ENCODE measurements at places on chromosomes 1 and 21.

DNA sequence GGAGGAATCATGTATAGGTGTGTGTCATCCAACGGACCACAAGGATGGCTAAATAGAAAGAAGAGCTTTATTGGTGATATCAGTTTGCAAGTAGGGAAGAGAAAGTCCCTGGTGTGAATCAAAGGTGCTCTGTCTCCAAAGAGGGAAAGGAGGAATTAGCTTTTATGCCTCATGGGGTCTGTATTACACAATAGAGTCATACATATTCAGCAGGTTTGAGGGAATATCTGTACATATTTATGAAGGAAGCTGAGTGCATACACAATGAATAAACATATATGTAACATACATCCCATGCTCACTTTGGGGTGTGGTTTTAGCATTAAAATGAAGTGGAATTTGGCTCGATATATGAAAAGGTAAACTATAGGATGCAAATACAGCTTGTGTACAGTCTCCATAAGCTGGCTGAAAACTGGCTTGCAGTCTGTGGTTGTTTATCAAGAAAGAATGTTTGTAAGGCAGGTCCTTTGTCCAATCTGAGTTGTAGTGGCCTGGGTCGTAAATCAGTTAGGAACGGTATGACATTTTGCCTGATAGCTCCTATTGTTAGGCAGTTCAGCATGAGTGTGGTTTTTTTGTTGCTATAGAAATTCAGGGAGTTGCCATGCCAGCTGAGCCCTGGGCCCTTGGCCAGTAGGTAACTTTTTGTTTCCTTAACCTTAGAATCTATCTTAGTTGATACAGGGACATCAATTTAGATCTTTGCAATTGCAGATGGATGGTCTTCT is 198.0 kb upstream of the ZP4 start:
- no peak for DNase-seq

DNA sequence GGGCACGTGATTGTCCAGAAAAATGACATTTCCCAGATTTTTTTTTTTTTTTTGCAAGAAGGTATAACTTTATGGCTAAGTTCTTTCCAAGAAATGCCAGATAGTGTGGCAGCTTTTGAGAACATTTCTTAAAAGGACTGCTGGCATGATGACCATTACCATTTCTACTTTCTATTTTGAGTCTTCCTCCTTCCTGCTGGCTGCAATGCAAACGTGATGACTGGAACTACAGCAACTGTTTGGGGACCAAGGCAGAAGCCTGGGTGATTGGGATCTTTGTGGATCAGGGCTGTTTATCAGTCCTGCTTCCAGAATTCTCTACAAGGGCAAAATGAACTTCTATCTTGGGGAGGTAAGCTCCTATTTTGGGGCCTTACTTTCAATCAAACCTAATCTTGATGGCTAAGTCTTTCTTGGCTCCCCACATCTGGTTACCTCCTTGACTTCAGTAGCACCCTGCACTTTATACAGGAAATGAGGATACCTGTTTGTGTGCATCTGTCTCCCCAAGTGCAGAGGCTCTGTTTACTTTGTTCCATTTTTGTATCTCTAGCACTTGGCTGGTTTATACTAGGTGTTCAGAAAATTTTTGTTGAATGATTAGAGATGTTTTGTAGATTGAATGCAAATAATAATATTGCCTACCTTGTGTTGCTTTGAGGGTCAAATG is 3.7 kb upstream of the DDX20 start:
- DNase-seq = no peak

DNA sequence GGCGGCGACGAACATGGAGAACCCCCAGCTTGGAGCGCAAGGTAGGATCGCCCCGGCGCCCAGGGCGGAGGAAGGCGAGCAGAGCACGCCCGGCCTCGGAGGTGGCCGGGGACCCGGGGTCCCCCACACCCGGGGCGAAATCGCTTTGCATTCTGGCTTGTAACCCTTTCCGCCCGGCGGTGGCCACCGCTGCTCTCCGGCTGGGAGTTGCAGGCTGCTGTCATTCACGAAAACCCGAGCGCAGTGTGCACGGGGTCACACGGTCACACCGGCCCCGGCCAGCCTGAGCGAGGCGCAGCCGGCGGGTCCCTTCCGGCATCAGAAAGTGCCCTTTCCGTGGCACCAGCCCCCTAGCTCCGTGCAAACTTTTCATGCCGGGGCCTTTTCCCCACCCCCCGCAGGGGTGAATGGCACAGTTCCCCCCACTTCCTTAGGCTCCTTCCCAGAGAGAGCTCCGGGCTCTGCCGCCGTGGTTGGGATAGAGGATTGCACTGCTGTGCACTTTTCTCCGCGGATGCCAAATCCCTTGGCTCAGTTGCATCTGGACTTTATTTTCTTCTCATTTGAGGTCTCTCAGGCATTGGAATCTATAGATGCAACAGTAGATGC is 802 bp downstream of the KAZN start:
- DNase-seq = no peak

GRCh38 chr1:170729225-170730002 is 65.5 kb downstream of the PRRX1 start:
- no peak for DNase-seq

GRCh38 chr1:234476172-234476571 is 2.8 kb downstream of the TARBP1 start:
- no peak for DNase-seq

DNA sequence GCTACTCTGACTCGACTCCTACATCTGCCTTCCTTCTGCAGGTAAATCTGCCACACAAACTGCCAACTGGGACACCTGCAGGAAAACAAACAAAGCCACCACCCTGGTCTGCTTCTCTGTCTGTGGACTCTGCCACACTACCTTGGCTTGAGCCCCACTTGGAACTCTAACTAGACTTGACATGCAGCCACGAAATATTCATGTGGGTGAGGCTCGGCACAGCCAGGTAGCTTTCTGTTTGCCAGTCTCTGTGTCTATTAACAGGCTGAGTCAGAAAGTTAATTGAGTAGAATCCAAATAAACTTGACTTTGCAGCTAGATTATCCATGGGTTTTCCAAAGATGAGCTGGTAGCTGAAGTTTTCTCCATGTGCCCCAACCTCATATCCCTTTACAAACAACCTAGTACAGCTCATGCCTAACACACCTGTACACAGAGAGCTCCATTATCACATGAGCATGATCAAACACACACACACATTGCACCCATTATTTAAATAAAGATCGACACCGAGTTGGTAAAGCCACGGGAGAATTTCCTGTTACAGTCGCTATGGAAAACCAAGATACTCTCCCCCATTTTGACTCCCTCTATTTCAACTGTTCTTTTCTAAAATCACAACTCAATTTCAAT is 808 bp downstream of the C1orf116 start:
- DNase-seq = no peak

DNA sequence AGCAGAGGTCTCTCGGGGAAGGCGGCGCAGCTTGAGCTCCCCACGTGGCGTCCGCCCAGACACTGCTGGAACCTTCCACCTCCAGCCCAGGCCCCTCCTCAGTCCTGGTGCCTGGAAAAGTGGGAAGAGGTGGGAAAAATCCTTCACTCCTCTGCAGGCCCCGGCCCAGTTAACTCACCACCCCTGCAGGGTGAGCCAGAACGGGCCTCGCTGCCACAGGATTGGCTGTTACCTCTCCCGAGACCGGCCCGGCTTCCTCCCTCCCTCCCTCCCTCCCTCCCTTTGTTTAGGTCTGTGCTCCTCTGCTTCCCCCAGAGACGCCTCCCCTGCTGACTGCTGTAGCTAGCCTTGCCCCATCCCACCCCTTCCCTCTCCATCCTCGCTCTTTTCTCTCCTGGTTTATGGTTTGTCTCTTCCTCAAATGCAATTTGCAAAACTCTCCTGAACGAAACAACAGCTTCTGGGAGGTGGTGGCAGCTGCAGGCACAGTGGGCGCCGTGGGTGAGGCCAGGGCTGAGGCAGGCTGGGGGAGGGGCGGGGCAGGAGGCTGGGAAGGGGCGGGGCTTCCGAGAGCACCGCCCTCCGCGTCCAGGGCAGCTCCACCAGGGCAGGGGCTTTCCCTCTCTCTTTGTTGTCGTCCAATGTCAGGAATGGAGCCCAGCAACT is 6.5 kb downstream of the CAPN9 start:
- DNase-seq = no peak

GRCh38 chr1:244651956-244652622 is 837 bp upstream of the DESI2 start:
- no peak for DNase-seq

- no peak for DNase-seq
These were observed 79.0 kb upstream of the KRTAP19-8 start for GRCh38 chr21:31117128-31117916.

- DNase-seq = no peak
These were observed 9.0 kb downstream of the CREG1 start for GRCh38 chr1:167544447-167545093.

DNA sequence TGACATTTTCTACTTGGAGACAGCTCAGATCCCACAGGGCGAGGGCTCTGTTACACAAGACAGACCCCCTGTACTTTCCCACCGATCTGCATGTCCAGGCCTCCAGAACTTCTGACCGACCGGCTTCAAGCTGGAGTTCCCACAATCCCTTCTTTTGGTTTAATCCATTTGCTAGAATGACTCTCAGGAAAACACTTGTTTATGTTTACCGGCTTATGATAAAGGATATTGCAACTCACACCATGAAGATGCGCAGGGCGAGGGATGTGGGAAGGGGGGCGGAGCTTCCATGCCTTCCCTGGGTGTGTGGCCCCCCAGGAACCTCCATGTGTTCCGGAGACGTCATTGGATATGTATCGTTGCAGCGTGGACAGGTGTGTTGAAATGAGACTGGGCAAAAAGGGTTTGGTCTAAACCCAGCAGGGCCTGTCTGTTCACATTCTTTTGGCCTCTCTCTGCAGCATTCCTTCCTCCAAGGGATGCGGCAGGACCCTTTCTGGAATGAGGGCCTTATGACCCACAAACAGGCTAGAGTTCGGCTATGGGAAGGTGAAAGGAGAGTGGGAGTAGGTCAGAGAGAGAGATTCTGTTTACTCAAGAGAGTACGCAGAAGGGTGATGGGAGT is 7.5 kb upstream of the IGSF5 start:
- DNase-seq = no peak

DNA sequence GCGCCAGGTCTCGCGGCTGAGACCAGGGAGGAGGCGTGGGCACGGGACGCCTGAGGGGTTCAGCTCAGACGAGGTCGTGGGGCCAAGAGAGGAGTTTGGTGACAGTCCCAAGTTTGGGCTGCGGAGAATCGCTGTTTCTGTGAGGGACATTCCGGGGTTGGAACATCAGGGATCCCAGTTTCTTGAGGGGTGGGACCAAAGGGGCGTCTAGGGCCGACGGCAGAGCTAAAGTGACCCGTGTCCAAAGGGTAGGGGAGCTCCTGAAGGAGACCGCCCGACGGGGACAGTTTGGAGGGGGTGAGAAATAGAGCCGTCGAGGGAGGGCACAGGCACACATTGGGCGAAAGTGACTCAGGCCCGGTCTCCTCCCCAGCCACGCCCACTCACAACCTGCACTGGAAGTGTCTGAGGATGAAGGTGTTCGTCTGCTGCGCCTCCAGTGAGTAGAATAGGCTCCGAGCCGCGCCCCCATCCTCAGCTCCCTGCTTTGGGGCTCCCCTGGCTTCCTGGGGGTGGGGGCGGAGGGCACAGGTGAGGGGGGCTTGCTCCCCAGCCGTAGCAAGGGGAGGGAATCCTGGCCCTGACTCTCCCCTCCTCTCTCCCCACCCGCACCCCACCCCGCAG is 7.0 kb downstream of the EFNA3 start:
- peak; percentile 57 for DNase-seq

GRCh38 chr1:50270926-50271325 is 152.3 kb downstream of the DMRTA2 start:
- DNase-seq = no peak

DNA sequence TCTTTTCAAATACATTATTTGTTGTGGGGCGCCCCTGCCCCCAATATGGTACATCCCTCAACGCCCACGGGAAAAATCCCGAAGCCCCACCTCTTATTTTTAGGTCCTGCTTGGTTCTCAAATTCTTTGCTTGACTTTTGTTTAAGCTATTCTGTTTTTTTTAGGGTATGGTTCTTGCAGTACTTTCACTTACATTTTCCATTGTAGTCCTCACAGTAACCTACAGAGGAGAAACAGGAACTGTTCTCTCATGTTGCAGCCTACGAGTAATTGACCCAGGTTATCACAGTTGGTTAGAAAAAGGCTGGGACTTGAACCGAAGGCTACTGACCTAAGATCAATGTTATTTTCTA is 697 bp upstream of the C21orf91 start:
- no peak for DNase-seq

GRCh38 chr1:209597499-209597898 is 14.0 kb downstream of the CAMK1G start:
- DNase-seq = no peak

DNA sequence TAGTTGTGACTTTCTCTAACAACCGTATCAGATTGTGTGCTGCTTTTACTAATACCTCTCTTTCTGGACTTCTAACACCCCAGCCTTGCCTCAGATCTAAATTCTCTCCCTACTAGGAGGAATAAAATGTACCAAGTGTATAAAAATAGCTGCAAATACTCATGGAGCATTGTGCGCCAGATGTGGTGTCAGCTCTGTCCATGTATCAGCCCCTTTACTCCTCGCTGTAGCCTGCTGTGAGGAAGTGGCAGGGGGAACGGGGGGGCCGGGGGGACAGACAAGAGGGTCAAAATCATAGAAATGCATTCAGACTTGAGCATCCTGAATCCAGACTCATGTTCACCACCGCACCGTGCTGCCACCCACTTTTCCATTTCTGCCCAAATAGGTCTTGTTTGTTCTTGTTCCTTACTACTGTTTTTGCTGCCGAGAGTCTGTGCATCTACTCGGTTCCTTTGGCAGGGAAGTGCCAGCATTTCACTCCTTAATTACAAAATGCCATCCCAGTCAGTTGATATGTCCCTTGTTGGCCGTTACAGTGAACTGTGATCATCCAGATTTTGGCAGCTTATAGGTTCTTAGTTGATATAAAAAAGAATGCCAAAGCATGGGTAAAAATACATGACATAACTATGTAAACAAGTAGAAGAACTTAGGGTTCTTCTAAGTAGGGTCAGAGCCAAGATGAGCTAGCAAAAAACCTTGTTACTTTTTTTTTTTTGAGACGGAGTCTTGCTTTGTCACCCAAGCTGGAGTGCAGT is 76.4 kb downstream of the UBE4B start:
- DNase-seq = no peak

DNA sequence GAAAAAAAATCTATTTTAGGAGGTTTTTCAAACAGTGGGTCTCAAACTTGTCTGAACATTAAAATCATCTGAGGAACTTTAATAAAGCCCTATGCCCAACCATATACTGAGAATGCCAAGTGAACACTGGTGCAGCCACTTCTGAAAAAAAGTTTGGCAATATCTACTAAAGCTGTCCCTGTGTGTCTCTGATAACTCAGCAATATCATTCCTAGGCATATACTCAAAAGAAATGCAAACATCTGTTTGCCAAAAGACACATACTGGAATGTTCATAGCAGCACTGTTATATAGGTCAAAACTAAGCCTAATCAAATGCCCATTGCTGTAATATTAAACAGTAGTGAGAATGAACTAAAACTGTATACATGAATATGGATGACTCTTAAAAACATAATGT is 74.2 kb upstream of the RGS4 start:
- DNase-seq = no peak

Data from activated T-helper 1 cell treated with Interleukin-2 at 50 U/mL for 16 hours (primary cell).